ENCODE measurements at places on chromosomes 7 and 10.

GRCh38 chr10:129842031-129842430, 122.0 kb downstream of the EBF3 start:
- no peak for DNase-seq

- no peak for DNase-seq
These were observed 18.1 kb downstream of the BAZ1B start for GRCh38 chr7:73504017-73504416.

DNA sequence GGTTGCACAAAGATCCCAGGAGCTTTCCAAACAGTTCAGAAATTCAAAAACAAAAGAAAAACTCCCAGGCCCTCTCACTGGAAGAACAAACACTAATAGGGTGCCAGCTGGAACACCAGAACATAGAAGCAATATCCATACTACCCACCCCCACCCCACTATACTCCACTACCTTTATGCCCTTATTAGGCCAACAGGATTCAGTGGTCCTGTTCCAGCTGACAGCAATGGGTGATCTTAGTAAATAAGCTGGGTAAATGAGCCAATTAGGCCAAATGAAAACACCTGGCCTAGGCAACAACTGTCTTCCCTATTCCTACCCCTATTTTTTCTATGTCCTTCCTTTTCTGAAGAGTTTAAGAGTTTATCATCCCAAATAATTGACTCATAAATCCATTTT, 11.7 kb downstream of the NOC3L start:
- DNase-seq, result no peak

DNA sequence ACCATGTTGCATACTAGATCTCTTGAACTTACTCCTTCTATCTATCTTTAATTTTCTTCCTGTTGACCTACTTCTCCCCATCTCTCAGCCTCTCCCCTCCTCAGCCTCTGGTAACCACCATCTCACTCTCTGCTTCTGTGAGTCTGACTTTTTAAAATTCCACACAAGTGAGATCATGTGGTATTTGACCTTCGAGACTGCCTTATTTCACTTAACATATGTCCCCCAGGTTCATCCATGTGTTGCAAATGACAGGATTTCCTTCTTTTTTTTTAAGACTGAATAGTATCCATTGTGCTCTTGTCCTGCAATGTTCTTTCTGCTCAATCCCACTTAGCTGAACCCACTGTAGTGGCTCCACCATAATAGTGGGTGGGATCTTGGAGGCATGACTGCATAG, 51.4 kb upstream of the DNAJC1 start:
- no peak for DNase-seq

DNA sequence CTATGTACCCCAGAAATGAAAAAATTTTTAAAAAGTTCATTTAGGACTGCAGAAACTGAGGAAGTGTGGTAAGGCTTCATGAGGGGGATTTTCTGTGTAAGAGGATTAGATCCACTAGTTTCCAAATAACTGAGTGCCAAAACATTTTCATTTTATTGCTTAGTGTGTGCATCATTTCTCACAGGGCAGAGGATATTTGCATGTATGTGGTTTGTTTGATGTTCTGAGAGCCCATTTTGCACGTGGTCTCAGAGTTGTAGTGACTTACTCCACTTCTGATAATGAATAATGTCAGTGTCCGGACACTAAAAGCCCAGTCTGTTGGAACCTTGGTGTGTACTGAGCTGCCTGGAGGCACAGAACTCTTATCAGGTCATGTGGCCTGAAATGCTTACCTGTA, 299.9 kb downstream of the AUTS2 start:
- no peak for DNase-seq

GRCh38 chr10:75658036-75658435, 226.6 kb downstream of the LRMDA start:
- DNase-seq, result no peak

DNA sequence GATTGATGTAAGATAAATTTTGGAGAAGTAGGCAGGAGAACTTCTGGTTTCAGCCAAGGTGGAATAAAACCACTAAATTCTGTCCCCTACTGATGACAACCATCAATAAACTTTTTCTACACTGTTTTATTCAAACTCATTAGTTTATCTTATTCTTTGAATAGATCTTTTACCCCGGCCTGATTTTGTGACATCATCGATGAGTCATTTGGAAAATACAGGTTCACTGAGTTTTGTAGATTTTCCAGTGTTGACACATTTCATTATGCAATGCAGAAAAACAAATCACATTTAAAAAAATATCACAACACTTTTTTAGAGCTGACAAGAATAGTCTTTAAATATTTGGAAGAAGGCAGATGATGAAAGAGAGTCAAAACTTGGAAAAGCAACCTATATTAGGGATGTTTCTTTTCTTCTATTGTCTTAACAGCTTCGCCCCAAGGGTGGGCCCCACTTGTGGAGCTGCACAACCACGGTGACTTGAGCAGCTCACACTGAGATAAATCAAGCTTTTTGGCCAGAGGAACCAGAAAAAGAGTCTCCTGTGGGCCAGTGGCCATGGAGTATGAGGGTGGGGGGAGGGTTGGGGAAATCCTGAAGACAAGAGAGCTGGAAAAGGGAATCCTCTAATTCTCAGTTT, 112.8 kb downstream of the PTEN start:
- no peak for DNase-seq

DNA sequence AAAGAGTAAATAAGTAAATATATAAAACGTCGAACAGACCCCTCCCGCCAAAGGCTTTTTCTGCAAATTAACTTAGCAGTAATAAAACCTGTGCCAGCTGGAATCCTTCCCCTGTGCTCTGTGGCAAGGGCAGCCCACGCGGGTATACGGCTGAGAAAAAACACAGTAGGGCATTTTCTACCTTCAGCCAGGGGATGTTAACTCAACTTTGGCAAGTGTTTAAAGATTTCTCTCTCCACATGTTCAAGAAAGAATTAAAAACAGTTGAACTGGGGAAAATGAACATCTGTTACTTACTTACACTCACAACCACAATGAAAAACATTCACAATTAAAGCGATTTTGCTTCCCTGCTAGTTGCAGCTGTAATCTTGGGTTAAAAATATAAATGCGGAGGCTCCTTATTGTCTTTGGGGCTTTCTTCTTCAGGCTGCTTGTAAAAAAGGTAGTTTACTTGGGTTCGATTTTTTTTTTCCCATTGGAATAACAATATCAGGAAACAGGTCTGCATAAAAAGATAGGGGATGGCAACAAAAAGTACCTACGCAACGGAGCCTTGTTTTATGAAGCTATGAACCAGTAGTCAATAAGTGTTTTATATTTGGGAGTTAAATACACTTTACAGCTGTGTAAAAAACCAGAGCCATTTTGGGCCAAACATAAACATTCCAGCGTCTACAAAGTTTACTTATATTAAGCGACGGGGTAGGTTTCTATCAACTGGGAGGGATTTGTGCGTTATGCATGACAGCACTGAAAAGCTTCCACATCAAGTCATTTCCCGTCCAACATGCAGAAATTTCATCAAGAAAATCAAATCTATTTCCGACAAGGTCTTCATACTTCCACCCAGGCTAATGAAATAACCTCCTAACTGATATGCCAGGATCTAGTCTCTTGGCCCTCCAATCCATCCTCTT, 132.7 kb downstream of the TAX1BP1 start:
- no peak for DNase-seq

GRCh38 chr7:127962589-127963361, 68.5 kb downstream of the LRRC4 start:
- DNase-seq, result no peak

DNA sequence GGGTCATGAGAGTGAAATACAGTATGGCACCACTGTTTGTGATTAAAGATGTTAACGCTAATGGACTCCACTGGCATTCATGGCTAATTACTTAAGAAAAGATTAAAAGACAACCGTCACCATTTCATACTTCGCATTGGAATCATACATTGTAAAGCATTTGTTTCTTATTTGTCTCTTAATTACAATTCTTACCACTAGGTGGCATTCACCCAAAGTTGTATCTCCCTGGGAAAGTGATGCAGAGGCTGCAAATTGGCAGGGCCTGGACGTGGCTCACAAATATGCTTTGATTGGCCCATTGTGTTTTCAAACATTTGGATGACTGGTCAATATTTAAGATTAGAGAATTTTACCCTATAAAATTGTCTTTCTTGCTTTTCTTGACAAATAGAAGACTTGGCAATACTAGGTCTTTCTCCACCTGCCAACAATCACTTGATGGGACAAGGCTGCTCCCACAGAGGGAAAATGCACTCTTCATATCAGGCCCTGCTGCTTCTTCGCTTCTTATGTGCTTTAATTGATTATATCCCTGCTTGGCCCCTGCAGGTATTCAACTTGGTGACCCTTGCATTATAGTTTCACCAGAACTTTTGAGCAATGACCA, 72.1 kb upstream of the STARD3NL start:
- DNase-seq, result peak; percentile 3

GRCh38 chr10:121270906-121271305, 327.3 kb downstream of the FGFR2 start:
- no peak for DNase-seq

GRCh38 chr7:28672397-28672797, 260.1 kb downstream of the CREB5 start:
- no peak for DNase-seq
